ENCODE measurements at places on chromosomes 6 and 20.

DNA sequence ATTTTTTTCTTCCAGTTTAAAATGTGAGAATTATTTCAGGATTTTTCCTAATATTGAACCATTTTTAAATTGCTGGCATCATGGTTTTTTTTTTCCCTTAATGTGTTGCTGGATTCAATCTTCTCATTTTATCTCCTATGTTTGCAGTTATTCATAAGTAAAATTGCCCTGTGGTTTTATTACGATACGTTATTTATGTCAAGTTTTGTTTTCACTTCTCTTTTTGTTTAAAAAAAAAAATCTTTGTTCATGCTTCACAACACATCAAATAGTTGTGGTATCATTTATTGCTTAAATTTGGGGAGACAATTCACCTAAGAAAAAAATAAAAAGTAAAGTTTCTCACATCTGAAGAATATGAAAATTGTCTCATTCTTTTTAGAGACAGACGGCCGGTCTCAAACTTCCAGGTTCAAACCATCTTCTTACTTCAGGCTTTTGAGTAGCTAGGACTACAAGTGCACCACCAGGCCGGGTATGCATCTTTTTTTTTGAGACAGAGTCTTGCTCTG lies 239.3 kb upstream of the ID4 start:
- DNase-seq, result no peak

DNA sequence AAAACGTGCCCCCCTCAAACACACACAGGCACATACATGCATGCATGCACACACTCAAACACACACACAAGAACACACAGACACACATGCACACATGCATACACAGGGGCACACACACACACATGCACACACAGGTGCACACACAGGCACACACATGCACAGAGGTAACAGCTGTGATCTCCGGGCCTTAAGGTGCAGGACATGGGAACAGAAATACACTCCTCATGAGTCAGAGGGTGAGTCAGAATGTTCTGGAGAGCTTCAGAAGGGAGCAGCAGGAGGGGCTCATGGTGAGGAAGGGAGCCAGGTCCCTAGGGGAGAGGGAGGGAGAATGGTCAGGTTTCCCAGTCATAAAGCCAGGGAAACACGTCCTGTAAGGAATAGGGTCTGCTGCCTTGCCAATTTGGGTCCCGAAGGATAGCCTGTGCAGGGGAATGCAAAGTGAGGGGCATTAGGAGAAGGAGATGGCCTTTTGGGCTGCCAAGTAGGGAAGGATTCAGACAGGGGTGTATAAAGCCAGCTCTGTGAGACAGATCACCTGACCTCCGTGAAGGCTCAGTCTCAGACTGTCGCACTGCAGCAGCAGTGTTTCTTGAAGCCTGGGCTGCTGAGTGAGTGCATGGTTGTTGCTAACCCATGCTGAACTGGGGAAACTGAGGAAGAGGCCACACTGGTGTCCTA lies 123.9 kb downstream of the MAFB start:
- peak; percentile 76 for DNase-seq

DNA sequence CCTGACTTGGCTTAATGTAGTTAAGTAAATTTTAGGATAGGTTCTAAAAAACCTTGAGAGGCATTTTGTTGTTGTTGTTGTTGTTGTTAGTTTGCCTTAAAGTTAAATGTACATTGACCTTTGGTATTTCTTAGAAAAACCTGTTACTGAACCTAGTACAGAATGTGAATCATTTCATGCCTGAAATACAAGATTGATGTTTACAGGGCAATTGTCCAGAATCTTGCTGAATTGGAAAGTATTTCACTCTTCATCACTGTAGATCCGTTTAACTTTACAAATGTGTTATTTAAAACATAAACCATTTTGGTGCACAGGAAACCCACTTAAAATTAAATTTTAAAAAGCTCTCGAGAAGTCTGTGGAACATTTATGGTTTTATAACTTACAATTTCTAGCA lies 75.0 kb downstream of the CEP57L1 start:
- no peak for DNase-seq

GRCh38 chr6:118804091-118804490 lies 89.9 kb upstream of the ASF1A start:
- DNase-seq, result peak; percentile 49

- DNase-seq, result no peak
Observed at GRCh38 chr20:59835448-59836395, 97.7 kb downstream of the SYCP2 start.

DNA sequence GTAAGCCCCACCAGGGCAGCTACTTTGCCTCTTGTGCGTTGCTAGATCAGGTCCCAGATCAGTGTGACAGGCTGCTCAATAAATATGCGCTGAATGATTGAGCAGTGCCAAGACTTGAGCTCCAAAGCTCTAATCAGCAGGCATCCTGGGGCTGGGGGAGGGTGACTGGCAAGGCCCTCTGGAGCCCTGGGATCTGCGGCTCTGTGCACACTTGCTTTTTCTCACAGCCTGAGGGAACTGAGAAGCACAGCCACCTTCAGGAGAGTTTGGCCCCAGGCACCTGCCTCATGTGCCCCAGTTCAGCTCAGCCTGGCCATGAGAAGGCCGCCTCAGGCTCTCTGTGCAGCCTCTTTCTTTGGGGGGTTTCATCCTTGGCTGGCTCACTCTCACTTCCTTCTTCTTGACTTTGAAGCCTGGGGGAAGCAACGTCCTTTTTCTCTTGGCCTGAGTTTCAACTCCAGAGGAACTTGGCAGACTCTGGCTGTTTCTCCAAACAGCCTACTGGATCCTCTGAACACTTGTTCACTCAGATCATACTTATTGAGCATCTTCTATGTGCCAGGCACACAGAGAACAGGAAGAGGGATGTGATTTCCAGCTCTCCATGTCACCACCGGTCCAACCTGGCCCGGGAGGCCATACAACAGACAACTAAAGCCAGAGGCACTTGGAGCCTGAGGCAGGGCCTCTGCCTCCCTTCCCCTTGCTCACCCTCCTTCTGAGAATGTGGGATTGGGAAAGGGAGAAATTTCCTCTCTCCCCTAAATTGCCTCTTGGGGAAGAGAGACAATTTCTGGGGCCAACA lies 114.0 kb downstream of the VEGFA start:
- no peak for DNase-seq

- DNase-seq, result no peak
Observed at GRCh38 chr6:118992186-118992795, 57.3 kb upstream of the MCM9 start.

- DNase-seq, result no peak
Observed at GRCh38 chr6:45574885-45575284, 197.2 kb upstream of the SUPT3H start.

DNA sequence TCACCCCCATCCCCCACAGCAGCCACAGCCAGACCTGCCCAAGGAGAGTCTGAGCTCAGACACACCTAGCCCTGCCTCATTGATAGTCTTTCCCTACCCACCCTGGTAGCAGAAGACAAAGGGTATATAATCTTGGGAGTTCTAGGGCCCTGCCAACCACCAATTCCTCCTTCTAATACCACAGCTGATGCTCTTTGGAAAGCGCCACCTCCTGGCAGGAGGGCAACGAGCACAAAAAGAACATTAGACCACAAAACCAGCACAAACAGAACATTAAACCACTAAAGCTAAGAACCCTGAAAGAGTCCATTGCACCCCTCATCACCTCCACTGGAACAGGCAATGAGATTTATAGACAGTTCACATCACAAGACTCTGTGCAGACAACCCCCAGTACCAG lies 195.8 kb upstream of the FUT9 start:
- DNase-seq, result no peak

DNA sequence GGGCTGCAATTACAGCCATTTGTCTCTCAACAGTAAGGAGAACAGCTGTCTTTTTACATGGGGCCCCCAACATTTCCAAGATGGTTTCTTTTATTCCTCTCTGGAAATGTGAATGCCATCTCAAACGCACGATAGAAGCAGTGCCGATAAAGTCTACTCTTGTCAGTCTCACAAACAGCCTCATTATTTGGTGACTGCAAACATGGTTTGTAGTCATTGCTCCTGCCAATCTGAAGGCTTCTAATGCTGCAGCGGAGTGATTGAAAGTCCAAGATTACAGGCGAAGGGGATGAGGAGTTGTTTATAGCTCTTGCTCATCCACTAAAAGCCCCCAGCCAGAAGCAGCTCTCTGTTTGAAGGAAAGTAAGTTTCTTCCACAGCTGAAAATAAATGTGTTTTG lies 657.1 kb downstream of the CBLN4 start:
- DNase-seq, result no peak

- peak; percentile 65 for DNase-seq
Observed at GRCh38 chr6:116847227-116847626, 18.3 kb upstream of the GPRC6A start.

- DNase-seq, result no peak
Observed at GRCh38 chr6:14055541-14055940, 62.0 kb upstream of the CD83 start.

DNA sequence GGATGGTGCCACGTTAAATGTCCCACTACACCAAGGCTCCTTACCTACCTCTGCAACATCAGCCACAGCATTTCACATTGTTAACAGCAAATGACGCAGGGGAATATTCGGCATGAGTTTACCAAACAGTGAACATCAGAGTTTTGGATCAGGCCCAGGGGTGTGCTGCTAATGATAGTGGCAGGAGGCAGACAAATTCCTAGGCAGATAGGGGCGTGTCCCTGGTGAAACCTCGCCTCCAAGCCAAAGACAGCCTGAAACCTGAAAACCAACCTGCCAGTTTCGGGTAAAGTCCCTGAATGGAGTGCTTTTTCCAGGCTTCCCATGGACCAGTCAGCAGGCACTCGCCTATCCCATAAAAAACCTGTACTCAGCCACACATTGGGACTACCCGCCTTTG lies 133.6 kb downstream of the SH3BGRL2 start:
- DNase-seq, result no peak

GRCh38 chr6:11851387-11851786 lies 72.8 kb upstream of the ADTRP start:
- DNase-seq, result peak; percentile 83

DNA sequence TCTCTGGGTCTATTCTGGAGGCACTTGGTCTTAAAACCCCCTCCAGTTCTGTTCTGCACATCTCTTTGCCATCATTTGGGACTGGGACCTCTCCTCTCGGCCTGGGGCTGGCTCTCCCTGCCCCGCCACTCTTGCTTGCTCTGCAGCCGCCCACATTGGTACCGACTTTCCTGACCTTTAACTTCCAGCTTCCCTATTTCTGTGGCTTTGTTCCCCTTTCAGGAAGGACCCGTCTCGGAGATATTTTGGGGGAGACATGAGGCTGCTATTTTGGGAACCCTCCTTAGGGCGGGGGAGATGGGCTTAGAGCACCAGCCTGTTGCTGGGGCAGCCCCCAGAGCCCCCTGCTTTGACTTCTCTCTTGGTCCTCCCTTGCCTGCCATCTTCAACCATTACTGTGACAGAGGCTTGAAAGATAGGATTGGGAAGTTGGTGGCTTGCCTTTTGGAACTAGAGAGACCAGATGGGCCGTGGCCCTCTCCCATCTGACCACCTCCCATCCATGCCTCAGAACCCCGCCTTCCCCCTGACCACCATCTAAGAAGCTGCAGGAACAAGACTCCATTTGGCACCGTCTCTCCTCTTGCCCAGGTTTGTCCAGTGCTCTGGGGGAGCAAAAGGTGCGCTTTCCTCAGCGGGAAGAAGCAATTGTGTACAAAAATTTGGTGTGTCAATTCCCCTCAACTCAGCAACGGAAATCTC lies 914 bp downstream of the TREM2 start:
- no peak for DNase-seq

DNA sequence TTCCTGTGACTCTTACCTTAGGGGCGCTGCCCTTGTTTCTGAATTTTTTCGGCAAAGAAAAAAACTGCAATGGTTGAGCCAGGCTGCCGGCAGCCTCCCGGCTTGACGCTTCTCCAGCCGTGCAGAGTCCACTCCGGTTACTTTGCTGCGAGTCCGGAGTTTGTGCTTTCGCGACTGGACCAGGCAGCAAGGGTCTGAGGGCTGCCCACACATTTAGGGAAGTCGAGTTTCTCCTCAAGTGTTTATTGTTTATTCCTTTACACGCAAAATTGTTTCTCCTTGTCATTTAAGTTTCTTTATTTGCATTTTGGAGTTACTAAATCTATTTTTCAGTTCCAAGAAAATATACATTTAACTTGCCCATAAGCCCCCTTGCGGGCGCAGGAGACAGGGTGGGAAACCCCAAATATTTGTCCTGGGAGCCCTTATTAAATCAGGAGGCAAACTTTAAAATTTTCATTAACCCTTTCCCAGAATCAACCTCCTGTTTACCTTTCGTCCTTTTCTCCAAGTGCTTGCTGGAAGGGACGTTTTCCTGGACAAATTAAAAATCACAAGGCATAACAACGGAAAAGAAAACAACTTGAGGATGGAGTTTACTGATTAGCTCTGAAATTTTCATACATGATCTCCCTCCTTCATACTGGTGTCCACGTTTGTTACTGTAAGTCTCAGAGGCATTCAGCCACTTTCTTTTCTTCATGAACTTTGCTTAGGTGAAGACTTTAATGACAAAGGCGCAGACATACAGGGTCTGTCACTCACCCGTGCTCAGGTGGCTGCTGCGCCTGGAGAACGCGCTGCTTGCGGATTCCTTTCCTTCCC lies 1.7 kb upstream of the PDE10A start:
- no peak for DNase-seq

- no peak for DNase-seq
Observed at GRCh38 chr6:93779086-93779841, 359.9 kb upstream of the EPHA7 start.

- DNase-seq, result peak; percentile 41
Observed at GRCh38 chr20:56171087-56172012, 77.2 kb upstream of the MC3R start.

DNA sequence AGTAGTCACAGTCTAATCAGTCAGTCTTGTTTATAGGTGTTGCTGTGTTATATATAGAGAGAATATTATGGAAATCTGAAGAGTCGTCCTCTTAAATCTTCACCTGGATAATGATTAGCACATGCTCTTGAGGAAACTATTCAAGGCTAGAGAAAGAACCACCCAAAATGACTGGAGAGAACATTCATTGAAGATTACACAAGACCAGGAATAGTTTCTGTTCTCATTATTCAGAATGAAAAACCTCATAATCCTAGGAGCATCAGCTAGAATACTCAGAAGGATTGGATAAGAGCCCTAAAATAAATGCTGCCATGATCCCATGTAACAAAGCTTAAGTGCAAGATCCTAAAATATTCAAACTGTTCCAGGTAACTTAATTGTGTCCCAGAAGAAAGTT lies 278.2 kb upstream of the PREP start:
- no peak for DNase-seq

DNA sequence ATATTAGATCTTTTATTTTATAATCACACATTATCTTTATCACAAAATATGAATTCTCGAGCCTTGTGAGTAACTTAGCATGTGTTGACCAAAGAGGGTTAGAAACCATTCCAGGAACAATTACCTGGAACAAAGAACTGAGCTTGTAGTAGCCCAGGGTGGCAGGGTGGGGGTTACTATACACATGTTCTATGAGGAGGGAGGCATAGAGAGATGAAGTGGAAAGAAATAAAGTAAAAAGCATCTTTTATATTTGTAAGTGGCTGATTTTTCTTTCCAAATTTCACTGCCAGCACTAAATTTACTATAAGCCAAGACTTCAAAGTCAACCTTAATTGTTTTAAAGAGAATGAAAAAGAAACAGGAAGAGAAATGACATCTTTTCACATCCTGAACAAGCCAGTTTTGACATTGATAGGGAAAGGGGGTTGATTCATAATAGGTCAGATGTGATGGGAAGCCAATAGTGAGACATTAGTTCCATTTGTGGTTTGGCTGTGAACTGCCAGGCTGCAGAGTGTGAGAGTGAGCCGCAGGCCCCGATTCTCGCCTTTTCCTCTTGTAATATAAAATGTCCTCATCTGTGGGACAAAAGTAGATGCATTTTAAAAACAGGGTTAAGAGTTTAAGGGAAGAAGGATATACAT lies 52.7 kb upstream of the MYB start:
- no peak for DNase-seq

GRCh38 chr6:75267461-75267860 lies 17.1 kb downstream of the TMEM30A start:
- DNase-seq, result no peak

Measured in ELR (cell line).